ENCODE measurements at places on chromosomes 2 and 18.

GRCh38 chr2:96800061-96801004 lies 15.7 kb upstream of the CNNM3 start:
- no peak for DNase-seq

- DNase-seq: no peak
These were observed 214.5 kb downstream of the SH3RF3 start for GRCh38 chr2:109343460-109343859.

DNA sequence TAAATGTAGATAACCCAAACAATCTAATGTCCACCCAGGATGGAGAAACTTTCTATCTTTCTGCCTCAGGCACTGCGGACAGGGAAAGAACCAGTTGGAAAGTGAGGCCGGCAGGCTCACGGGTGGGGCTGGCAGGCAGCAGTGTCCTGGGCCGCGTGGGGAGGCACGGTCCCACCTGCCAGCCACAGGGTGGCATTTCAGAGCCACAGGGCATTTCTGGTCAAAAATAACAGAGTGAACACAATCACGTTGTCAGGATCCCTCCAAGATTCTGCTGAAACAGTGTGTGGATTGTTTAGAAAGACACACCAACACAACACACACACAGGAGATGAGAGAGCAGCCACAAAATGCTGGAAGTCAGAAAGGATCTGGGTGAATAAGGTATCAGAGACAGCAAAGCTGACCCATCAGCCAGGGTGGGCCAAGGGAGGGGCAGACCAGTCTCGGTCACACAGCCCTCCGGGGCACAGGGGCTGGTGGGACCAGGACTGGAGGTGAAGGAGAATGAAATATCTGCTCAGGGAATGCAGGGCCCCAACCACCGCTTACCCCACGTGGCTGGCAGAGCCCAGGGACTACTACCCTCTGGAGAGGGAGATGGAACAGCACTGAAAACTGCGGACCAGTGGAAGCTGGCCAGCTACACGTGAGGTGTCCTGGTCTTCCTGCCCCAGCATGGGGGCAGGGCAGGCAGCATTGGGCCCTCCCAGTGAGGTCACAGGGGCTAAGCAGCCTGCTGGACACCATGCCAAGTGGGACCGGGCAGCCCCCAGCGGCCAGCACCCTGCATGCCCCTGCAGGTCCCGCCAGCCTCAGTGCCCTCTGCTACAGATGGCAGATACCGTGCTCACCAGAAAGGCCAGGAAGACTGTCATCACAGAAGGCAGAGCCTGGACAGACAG lies 173.9 kb downstream of the HDAC4 start:
- DNase-seq: no peak

DNA sequence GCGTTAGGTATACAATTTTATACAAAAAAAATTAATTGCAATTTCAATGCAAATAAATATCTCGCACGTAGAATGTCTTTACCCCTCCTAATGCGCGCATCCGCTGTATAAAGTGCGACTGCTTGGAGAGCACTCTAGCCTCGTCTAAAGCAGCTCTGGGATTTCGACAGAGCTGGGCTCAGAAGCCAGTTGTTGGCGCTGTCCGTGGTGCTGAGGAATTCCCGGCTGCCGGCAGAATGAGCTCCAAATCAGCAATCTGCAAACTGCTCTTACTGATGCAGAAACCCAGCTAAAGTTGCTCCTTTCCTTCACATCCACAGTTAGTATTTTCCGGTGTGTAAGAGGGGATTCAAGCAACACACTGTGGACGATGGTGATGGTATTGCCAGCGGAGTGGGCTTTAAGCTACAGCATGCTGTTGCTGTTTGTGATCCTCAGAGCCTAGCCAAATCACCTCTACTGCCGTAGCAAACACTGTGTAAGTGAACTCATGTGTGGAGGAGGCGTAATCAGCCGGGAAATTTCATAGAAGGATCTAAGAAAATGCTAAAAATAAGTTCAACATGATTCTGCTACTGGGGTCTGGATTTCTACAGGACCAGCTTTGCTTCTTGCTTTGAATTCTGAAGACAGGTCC lies at the start of gene VWC2L:
Gene VWC2L (plus strand): TSS at position 137 of the 637 bp plus-strand sequence. CDS start 3,140 bp downstream, outside the sequence.
- DNase-seq: peak; percentile 42

GRCh38 chr18:35267161-35267651 lies 22.8 kb downstream of the ZSCAN30 start:
- no peak for DNase-seq

DNA sequence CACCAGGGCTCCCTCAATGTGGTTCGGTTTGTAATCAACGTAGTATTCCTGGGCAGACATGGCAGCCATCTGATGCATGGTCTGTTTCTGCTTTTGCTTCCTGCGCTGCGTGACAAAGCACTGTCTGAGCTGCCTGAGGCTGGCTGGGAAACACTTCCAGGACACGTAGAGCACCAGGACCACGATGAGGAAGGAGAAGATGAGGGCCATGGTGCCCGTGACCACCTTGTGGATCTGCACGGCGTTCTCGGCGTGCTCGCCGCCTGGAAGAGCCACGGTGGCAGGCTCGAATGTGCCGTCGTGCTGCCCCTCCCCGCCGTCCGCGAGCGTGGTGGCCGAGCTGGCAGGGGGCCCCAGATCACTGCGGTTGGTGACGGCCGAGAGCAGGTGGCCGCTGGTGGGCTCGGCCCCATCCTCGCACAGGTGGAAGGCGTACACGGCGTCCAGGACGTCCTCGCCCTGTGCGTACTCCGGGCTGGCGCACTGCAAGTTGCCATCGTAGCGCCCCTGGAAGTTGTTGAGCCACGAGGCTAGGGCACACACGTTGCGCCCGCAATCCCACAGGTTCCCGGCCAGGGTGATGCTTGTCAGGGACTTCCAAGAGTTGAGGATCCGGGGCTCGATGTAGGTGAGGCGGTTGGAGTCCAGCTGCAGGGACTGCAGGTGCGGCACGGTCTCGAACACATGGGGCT lies 2.1 kb downstream of the LRRTM1 start:
- no peak for DNase-seq

DNA sequence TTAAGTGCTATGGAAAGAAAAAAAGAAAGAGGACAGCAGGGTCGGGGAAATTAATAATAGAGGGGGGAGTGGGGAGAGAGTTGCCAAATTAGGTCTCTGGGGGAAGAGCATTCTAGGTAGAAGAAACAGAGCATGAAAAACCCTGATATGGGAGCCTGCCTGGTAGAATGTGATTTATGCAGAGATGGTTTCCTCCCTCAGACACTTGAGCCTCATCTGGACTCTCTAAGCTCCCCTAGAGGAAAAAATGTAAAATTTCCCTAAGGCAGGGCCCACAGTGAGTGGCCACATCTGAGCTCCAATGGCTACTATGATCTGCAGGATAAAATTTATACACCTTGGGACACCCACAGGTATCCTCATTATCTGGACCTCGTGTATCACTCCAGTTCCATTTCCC lies 20.6 kb upstream of the EPAS1 start:
- DNase-seq: no peak

DNA sequence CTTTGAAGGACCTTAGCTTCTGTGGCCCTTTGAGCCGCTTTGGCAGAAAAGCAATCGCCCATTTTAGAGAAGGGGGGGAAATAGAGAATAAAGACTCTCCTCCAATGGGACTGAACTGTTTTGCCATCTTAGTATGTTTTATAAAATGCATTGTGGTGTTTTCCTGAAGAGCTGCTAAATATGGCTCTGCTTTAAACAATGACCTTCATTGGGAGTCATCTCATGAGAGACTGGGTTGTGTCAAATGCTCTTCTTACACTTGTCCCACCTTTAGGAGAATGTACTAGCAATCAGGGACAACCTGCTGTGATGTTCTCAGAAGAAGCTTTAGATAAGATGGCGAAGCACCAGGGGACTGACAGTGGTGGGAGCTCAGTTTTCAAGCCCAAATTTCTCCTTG lies 418.9 kb upstream of the POU3F3 start:
- DNase-seq: no peak

GRCh38 chr2:196566961-196567666 lies 72.4 kb upstream of the CCDC150 start:
- DNase-seq: no peak

Measured in iPS DF 19.7 (cell line).